Fibroblast of skin of back (primary cell): ENCODE measurements at places on chromosomes 11 and 22.
A peak's percentile ranks its signal among the peaks of the same experiment; 100 is the strongest.

DNA sequence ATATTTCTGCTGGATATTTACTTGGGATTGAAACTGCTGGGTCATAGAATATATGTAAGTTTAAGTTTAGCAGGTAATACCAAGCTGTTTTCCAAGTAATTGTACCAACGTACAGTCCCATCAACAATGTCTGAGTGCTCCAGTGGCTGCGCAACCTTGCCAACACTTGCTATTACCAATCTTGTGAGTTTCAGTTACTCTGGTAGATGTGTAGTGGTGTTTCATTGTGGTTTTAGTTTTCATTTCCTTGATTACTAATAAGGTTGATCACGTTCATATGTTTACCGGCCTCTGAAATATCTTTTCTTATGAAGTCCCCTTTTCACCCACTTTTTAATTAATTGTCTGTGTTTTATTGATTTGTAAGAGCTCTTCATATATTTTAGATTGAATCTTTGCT, 370.6 kb upstream of the CADM1 start:
- no peak for DNase-seq

GRCh38 chr11:64360448-64360921, 1.5 kb downstream of the RPS6KA4 start:
- no peak for DNase-seq

GRCh38 chr22:49659924-49660315, 167.8 kb downstream of the BRD1 start:
- no peak for DNase-seq

DNA sequence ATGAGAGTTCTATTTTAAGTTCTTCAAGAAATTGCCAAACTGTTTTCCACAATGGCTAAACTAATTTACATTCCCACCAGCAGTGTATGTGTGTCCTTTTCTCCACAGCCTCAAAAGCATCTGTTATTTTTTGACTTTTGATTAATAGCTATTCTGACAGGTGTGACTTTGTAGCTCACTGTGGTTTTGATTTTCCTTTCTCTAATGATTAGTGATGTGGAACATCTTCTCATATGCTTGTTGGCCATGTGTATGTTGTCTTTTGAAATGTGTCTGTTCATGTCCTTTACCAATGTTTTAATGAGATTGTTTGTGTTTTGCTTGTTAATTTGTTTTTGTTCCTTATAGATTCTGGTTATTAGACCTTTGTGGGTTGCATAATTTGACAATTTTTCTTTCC, 18.0 kb upstream of the RAB38 start:
- no peak for DNase-seq

DNA sequence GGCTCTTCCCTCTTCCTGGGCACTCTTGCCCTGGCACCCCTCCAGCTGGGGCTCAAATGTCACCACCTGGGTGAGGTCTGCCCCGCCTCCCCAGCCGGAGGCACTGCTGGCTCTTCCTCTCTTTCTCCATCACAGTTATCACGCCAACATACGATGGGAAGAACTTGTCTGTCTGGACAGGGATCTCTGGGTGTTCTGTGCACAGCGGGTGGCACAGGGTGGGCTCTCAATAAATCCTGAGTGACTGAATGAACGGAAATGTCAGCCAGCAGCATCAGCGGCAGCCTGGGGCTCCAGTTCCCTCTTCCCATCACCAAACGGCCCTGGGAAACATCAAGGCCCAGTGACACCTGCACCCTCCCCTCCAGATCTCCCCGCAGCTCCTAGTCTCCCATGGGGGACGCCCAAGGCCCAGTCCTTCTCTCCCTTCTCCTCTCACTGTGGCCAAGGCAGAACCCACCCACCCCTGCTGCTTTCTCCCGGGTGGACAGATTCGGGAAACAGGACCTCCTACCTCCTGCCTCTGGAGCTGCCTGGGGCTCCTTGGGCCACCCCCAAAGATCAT, 440 bp upstream of the SLC25A45 start:
- DNase-seq, result no peak

DNA sequence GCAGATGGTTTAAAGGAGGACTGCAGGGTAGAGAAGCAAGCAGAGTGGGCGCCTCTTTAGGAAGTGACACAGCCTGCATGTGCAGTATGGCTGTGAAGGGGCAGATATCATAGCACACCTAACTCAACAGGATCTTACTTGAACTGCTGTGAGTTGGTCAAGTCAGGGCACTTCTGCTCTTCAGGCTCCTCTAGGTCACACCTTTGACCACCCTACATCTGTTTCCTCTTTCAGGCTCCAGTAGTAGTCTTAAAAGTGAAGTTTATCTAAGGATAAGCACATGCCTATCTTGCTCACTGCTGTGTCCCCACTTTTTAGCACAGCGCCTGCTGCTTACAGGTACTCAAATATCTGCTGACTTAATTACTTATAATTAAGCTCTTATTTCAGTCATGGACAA, 6.5 kb downstream of the MRPL16 start:
- DNase-seq, result no peak

GRCh38 chr11:13763341-13763740, 94.9 kb downstream of the FAR1 start:
- no peak for DNase-seq

GRCh38 chr11:127052404-127052803, 51.8 kb upstream of the KIRREL3 start:
- DNase-seq, result peak; percentile 22

DNA sequence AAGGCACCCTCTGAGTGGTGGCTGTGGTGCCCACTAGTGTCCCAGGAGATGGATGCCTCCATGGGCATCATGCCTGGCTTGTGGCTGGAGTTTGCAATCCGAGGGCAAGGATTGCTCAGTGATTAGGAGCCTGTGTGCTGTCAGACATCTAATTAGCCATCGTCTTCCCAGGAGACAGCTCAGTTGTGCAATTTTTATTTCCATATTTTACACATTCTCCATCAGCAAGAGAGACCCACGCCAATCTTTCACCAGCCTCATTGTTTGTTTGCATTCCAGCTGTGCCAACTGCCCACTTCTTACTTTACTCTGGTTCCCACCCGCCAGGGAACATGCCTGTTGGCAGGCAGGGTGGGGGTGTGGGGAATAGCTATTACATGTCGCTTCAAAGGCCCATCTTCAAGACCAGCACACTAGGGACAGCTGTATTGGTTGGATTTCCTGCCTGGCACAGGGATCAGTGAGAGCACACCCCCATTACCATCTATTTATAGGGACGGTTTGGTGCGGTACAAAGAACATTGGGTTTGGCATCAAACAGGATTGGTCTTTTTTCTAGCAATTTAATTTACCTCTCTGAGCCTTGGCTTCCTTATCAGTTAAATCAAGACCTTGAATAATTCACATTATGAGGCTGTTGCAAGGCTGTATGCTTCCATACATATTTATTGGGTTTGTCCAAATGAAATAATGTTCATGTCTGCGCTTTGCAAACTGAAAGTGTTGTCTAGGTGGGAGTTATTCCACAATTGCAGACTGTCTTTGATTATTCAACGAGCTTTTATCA, 80.7 kb upstream of the NAV2 start:
- no peak for DNase-seq

- no peak for DNase-seq
Observed at GRCh38 chr11:117084992-117085391, 13.2 kb downstream of the SIK3 start.

DNA sequence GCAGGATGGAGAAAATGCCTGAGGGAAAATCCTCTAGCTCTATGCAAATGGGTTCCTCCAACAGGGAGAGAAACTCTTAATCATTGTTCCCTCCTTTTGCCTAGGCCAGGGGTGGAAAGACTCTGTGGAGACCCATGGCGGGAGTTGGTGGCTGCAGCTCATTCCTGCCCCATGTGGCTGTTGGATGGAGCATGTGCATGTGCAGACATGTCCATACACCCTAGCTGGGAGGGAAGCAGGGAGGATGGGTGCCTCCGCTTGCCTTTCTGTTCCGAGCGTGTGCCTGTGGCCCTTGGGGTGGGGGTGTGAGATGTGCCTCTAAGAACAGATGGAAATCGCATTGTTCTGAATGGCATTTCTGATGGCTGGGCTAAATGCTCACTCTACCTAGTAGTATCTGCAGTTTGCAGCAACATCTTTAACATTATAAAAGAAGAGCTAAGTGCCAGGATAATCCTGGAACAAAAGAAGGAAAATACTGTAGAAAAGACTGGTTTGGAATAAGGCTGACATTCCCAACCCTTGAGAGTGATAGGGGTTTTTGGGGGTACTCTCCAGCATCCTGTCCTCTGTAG, 31.7 kb downstream of the METTL15 start:
- DNase-seq, result no peak

DNA sequence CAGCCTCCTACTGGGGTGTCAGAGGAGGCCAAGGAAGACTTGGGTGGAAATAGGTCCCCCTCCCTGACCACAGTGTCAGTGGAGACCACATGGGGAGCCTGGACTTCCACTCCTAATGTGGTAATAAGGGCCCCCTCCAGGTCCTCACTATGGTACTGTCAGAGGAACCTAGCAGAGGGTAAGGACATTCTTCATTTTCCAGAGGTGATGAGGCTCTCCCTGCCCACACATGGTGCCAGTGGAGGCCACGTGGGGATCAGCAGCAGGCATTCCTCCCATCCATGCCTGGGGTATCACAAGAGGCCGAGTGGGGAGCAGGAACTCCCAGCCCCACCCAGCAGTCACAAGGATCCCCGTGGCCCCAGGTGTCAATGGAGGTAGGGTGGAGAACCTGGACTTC, 6.5 kb upstream of the CLDN5 start:
- no peak for DNase-seq
